Non-pigmented ciliary epithelial cell (primary cell): ENCODE measurements at places on chromosomes 5 and 9.
A peak's percentile ranks its signal among the peaks of the same experiment; 100 is the strongest.

DNA sequence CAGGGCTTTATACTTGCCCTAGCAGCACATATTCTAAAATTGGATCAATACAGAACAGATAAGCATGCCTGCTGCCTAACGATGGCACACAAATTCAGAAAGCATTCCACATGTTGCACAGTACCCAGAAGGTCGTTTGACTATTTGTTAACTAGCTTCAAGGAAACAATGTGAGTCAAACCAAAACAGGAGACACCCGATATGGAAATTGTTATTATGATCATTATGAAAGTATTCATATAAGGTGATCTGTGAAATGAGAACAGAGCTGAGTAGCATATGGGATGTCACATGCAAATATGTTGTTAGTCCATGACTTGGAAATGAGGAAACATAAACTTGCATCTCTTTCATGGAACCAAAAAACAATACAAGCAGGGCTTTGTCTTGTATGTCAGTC is 56.3 kb upstream of the BICD2 start:
- DNase-seq, result no peak

GRCh38 chr5:160657068-160657507 is 194.9 kb downstream of the ATP10B start:
- DNase-seq, result no peak

DNA sequence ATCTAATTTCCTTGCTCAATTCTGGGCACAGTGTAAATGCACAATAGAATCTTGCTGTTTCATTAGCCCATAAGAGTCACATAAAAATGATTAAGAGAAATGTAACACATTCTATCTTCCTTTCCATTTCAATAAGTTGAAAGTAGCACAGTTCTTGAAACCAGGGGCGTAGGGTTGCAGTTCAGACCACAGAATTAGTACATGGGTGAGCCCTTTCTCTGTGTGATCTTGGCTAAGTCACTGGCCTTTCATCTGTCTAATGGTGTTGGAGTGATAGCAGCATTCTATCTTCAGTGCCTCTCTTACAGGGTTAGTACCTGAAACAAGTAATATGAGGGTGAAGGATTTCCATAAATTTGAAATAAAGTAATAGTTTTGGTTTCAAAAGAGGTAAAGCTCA is 445.3 kb upstream of the ZNF462 start:
- no peak for DNase-seq

- no peak for DNase-seq
These were observed 2.8 kb downstream of the SNCB start for GRCh38 chr5:176627582-176627981.

GRCh38 chr5:163439092-163439425 is 1.7 kb downstream of the CCNG1 start:
- DNase-seq, result no peak

GRCh38 chr5:116068028-116068632 is 16.7 kb upstream of the COMMD10 start:
- DNase-seq, result peak; percentile 36

- DNase-seq, result no peak
These were observed 6.6 kb upstream of the FAM151B start for GRCh38 chr5:80481019-80481893.

DNA sequence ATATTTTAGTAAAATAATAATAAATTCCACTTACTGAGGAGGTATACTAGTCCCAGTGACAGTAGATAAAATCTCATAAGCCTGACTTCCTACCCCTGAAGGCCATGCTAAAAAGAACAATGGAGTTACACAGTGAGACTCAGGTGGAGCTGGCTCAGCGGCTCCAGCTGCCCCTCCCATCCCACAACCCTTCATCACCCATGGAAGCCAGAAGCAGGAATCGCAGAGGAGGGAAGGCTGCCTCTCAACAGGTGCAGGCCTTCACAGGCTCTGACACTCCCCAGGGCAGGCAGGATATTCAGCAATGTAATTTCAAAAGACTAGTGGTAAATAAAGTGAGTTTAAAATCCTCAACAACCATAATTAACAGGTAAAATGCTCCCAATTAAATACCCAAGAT is 67.5 kb downstream of the FANCC start:
- no peak for DNase-seq

DNA sequence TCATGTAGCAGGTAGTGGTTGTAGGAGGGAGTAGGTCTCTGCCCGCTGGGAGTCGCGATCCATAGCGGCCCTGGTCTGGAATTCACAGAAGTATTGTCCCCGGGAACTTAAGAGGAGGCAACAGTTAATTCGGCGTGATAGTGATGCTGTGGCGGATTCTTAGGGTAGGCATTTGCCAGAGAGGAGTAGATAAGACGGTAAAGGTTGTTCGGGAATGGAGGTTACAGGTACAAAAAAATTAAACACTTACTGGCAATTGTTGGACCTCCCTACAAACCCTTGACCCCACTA is 679 bp downstream of the SMC5 start:
- no peak for DNase-seq

- DNase-seq, result no peak
These were observed 164.9 kb upstream of the SEMA6A start for GRCh38 chr5:116739571-116739970.

DNA sequence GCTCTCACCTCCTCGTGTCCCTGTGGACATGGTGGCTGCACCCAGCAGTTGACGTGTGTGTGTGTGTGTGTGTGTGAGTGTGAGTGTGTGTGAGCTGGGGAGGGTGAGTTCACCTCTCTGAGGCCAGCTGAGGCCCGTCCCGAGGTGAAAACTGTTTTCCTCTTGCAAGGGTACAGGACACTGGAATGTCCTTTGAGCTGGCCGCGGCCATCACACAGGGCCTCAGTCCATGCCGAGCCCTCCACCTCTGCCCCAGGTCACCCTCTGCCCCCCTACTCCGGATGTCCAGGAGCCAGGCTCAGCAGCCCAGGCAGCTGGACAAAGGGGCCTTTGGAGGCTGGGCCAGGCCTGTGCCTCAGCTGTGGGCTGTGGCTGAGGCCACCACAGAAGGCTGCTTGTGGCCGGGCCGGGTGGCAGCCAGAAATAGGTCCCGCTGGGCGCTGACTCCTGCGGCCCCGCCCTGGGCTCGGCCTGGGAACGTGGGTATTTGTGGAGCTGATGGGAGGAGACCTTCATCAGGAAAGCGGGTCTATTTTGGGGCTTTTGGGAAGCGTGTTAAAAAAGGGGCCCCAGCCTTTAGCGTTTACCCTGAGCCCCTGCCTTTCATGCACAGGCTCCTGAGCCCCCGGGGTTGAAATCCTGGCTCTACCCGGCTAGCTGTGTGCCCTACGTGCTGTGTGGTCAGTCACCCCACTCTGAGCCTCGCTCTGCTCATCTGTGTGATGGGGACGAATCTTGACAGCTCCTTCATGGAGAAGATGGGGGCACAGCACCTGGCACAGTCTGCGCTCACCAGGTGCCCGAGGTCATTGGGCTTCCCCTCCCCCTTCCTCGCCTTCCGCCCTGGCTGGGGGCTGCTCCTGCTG is 75.1 kb upstream of the IER5L start:
- no peak for DNase-seq

- no peak for DNase-seq
These were observed 115.4 kb upstream of the CNTLN start for GRCh38 chr9:17019398-17019797.

DNA sequence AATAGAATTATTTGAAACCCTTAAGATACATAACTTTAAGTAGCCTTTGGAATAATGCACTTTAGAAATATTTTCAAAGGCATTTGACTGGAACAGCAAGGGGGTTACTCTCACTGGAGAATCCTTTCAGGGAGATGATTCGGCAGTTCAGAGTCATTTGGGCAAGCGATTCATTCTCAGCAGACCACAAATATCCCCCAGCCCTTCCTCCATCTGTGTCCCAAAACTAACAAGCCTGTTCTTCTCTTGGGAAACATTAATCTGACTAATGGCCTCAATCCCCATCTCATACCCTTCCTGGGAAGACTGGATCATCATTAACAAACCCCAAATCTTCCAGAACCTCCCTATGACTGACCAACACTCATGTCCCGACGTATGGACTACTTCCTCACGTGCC is 65.8 kb upstream of the S1PR3 start:
- DNase-seq, result no peak

GRCh38 chr5:10734037-10734709 is 26.9 kb downstream of the DAP start:
- DNase-seq, result no peak

GRCh38 chr5:136802383-136802782 is 437.0 kb upstream of the TRPC7 start:
- no peak for DNase-seq

GRCh38 chr5:140632366-140633020 is 482 bp downstream of the CD14 start:
- DNase-seq, result no peak

- DNase-seq, result peak; percentile 98
These were observed 38.8 kb upstream of the RPL26L1 start for GRCh38 chr5:172920447-172920849.

- no peak for DNase-seq
These were observed 32.7 kb downstream of the IER5L start for GRCh38 chr9:129145316-129145715.

- no peak for DNase-seq
These were observed 2.8 kb downstream of the MGAT4B start for GRCh38 chr5:179803651-179804554.

DNA sequence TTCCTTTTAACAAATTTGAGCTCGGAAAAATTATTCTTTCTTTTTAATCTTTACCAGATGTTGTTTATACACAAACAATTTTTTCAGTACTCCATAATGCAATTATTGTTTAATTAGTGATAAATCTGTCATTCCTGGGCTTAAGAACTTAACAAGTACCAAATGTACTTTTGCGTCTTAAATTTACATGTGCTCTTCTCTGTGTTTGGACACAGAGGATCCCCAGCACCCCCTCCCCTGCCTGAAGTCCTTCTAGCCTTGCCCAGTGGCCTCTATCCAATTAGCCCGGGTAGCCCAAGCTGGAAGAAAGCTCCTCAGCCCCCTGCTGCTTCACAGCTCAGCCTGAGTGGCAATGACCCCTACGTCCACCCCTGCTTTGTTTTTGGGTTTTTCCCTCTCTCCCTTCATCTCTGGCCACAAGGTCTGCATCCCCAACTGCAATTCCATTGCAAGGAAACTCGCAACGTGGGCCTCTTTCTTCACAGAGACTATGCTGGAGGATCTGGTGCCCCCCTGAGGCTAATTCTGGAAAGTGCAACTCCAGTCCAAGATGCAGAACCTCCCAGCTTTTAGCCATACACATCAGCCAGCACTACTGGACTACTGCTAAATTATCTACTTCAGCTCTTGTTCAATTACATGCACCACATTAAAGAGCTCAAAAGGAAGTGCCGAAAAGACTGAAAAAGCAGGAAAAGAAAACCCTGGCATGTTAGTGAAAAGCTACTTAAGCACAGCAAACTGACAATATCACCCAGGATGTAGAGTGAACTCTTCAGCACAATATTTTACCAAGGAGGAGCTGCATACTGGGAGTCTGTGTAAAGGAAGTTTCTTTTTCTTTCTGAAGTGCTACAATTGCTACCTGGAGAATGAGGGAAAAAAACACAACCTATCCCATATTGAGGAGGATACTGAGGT is 186.2 kb downstream of the FANCC start:
- no peak for DNase-seq
